ENCODE measurements at places on chromosomes 5 and 9. TPM values are rescaled to one million over a fixed set of nuclear protein-coding genes. Genes with fewer than 3 reads are reported as not detected.

Gene MARVELD2
- total RNA-seq: 0.84 TPM

Gene ZDHHC12
- total RNA-seq: 27.7 TPM

DNA sequence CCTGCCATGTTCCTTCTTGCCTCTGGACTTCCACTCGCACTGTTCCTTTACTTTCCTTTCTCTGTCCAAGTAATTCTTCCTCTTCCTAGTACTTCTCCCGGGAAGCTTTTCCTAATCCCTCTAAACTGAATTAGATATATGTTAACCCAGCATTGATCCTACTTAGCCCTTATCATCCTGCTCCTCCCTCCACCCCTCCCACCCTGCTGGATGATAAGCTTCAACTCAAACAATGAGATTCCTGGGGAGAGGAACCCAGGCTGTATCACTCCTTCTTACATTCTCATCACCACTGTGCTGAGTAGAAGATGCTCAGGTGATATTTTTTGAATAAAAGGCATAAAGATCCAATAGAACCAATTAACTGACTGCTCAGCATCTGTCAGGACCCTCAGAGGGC is 45.7 kb downstream of the CDK5RAP2 start:
- no peak overlapping the region for H3K27ac ChIP-seq
- H3K4me3 ChIP-seq: no peak overlapping the region
- DNase-seq: no peak
- peaks cover 17% of the 10 kb centered on the region for H3K36me3 ChIP-seq
- no peaks in the 10 kb centered on the region for H3K4me1 ChIP-seq
- no peaks in the 10 kb centered on the region for H3K27me3 ChIP-seq

- no peak for DNase-seq
- H3K36me3 ChIP-seq: no peaks in the 10 kb centered on the region
- H3K27me3 ChIP-seq: no peaks in the 10 kb centered on the region
- H3K4me1 ChIP-seq: peaks cover 7% of the 10 kb centered on the region
These were observed 32.3 kb upstream of the KIF2A start for GRCh38 chr5:62273687-62274086.

DNA sequence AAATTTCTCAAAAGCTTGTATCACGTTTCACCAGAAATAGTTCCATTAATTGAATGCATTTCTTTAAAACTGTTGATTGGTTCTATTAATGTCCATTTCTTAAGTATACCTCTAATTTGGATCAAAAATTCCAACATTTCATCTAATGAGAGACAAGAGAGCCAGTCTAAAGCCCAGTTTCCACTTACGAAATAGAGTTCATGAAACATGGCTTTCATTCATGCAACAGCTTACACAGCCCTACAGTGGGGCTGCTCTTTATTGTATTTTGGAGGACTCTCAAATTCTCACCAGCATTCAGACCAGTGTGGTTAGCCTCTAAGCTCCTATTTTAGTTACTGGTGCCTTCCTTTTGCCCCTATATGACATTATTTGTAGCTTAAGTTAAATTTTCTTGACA is 566.9 kb upstream of the RGMB start:
- H3K27me3 ChIP-seq: no peaks in the 10 kb centered on the region
- no peak for DNase-seq
- H3K27ac ChIP-seq: no peak overlapping the region
- no peak overlapping the region for H3K4me3 ChIP-seq

DNA sequence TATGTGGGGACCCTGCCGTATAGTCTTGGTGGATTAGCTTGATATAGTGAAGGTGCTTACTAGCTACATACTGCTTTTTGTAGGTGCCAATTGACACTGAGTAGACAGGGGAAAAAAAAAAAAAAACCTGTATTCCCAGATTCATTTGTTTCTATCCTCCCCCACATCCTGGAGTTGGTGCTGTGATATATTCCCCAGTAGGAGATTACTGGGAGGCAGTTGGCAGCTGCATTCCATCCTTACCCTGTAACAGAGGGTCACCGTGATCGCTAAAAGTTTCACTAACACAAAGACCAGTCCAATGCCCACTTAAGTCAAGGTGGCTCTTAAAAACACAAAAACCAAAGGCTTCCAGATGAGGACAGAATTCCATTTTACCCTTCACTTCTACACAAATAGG is 27.4 kb upstream of the TOMM5 start:
- DNase-seq: no peak
- no peak overlapping the region for H3K4me3 ChIP-seq
- H3K36me3 ChIP-seq: no peaks in the 10 kb centered on the region

DNA sequence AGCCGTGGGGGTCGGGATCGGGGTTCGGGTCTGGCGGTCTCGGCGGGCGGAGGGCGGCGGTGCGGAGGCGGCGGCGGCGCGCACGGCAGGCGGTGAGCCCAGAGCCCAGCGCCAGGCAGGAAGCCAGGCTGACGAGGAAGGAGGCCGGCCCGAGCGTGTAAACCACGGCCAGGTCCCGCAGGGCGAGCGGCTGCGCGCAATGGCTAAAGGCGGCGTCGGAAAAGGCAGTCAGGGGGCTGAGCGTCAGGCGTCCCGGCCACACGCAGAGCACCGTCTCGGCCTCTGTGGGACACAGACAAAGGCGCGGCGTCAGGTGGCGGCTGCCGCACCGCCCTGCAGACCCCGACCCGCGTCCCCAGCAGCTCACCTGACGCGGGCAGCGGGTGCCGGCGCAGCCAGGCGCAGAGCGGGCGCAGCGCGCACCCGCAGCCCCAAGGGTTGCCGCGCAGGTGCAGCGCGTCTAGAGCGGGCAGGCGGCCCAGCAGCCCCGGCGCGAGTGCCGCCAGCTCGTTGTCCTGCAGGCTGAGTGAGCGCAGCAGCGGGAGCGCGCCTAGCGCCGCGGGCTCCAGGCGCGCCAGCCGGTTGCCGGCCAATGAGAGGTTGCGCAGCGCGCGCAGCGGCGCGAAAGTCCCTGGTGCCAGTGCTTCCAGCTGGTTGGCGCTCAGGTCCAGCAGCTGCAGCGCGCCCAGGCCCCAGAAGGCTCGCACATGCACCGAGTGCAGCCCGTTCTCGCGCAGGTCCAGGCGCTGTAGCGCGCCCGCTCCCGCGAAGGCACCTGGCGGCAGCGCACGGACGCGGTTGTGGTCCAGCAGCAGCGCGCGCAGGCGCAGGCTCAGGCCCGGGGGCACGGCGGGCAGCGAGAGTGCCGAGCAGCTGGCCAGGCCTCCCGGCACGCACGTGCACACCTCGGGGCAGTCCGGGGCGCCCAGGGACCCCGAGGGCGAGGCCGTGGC is 671 bp downstream of the LRRC26 start:
- H3K27me3 ChIP-seq: peaks cover 11% of the 10 kb centered on the region
- DNase-seq: peak; percentile 40
- H3K27ac ChIP-seq: no peak overlapping the region
- H3K4me3 ChIP-seq: no peak overlapping the region
- no peaks in the 10 kb centered on the region for H3K4me1 ChIP-seq
- no peaks in the 10 kb centered on the region for H3K36me3 ChIP-seq

- H3K4me1 ChIP-seq: peaks cover 60% of the 10 kb centered on the region
- H3K4me3 ChIP-seq: no peak overlapping the region
- no peaks in the 10 kb centered on the region for H3K27me3 ChIP-seq
- no peak for DNase-seq
- H3K27ac ChIP-seq: no peak overlapping the region
- H3K36me3 ChIP-seq: no peaks in the 10 kb centered on the region
These were observed 67.8 kb downstream of the RALGPS1 start for GRCh38 chr9:126982215-126983002.

DNA sequence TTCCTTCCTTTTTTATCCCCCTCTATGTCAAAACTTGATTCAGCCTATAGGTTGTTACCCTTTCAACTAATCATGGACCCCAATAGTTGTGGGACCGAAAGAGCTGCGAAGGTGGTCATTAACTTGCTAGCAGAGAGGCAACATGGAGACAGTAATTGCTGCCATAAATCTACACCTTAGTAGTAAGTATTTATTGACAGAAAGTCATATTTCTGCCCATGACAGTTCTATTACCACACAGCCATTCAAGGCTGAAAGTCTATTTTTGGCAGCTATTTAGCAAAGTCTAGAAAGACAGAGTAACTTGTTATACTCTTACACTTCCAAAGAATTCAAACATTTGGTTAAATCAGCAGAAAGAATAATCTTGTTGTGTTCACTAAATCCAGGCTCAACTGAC is 236.2 kb downstream of the PRELID2 start:
- no peaks in the 10 kb centered on the region for H3K4me1 ChIP-seq
- no peak overlapping the region for H3K27ac ChIP-seq
- no peak for DNase-seq
- H3K36me3 ChIP-seq: no peaks in the 10 kb centered on the region

DNA sequence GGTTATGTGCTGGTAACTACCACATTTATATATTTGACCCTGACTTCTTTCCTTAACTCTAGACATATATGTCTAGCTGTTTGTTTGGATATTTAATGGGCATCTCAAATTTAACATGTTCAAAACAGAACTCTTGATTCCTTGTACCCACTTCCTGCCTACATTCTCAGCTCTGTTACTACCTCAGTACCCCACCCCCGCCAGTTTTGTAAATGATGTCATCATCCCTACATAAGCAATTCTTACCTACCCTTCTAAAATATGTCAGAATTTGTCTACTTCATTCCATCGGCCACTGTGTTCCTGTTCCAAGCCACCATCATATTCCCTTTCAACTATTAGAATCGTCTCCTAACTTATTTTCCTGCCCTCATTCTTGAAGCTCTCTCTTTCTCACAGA is 4.8 kb downstream of the RAD50 start:
- DNase-seq: peak; percentile 13
- H3K4me1 ChIP-seq: peaks cover 19% of the 10 kb centered on the region

DNA sequence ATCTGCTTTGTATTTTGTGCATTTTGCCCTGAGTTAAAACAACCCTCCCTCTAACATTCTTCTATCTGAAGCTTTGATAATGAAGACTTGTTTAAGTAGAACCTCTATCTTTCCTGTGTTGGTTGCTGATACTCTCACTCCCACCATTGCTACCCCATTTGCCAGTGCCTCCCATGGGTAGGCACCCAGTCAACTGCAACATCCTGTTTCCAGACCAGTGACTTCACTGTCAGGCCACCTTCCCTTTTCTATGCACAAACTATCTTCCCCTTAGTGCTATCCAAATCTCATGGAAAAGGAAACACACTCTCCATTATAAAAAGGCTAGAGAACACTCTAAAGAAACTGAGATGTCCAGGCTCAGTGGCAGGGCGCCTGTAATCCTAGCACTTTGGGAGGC is 5.6 kb upstream of the IARS1 start:
- peaks cover 9% of the 10 kb centered on the region for H3K36me3 ChIP-seq
- peaks cover 10% of the 10 kb centered on the region for H3K4me1 ChIP-seq
- no peak overlapping the region for H3K4me3 ChIP-seq
- no peak overlapping the region for H3K27ac ChIP-seq
- no peaks in the 10 kb centered on the region for H3K27me3 ChIP-seq

- H3K4me3 ChIP-seq: no peak overlapping the region
- H3K27ac ChIP-seq: no peak overlapping the region
- H3K36me3 ChIP-seq: no peaks in the 10 kb centered on the region
- H3K4me1 ChIP-seq: no peaks in the 10 kb centered on the region
These were observed 178.0 kb downstream of the ESM1 start for GRCh38 chr5:54807421-54807820.

GRCh38 chr5:141681695-141682641 is at the start of gene ARAP3:
ARAP3 (minus strand) TSS chr5:141682230; CDS start chr5:141680486, 1,744 bp downstream.
- peak within 1 kb of the TSS; percentile 64 for H3K4me3 ChIP-seq
- no peak for DNase-seq
- no peaks in the 10 kb centered on the region for H3K27me3 ChIP-seq
- peak within 1 kb of the TSS; percentile 32 for H3K27ac ChIP-seq

DNA sequence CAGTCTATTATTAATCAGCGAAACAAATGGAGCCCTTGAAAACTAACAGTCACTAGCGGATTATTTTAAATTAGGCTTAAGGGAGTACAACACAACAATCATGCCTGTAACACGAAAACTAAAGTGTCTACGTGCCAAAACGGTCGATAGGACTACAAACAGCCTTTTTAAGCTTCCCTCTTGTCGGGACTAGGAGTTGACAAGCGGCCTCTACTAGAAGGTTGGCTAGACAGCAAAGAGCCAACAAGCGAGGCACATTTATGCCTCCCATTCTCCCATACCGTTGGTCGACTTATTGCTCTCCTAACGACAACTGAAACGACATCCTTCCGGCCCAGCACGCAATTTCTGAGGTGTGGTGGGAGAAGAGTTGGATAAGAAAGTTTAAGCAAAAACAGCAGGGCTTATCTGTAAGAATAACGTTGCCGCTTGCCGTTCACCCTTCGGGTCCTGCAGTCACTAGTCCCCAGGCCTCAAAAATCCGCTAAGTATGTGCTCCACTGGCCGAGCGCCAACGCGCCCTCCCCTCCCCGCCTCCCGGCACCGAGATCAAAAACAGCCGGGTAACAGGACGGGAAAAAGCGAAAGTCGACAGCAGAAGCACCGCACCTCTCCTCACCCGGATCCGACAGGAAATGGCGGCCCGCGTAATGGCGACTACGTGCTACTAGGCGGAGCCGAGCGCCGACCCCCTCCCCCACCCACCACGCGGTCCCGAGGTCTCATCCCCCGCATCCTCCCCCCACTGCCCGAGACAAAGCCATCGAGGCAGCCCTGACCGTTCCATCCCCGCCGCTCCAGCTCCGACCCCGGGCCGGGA is 813 bp downstream of the HNRNPK start:
- peak overlapping the region; percentile 93 for H3K4me3 ChIP-seq
- DNase-seq: peak; percentile 88
- peak overlapping the region; percentile 99 for H3K27ac ChIP-seq
- no peaks in the 10 kb centered on the region for H3K27me3 ChIP-seq
- H3K36me3 ChIP-seq: peaks cover 50% of the 10 kb centered on the region
- H3K4me1 ChIP-seq: peaks cover 38% of the 10 kb centered on the region

- H3K36me3 ChIP-seq: no peaks in the 10 kb centered on the region
- no peaks in the 10 kb centered on the region for H3K27me3 ChIP-seq
- no peak overlapping the region for H3K4me3 ChIP-seq
- no peak for DNase-seq
- no peak overlapping the region for H3K27ac ChIP-seq
These were observed 128.9 kb downstream of the CAMK4 start for GRCh38 chr5:111353035-111353434.

All from naive thymus-derived CD4-positive, alpha-beta T cell (primary cell).